Right atrium auricular region (tissue), 2 donors: ENCODE measurements at places on chromosomes 4 and X.
A peak's percentile ranks its signal among the peaks of the same experiment; 100 is the strongest.

GRCh38 chrX:29376584-29376983 is 789.3 kb downstream of the IL1RAPL1 start:
- DNase-seq: no peak

DNA sequence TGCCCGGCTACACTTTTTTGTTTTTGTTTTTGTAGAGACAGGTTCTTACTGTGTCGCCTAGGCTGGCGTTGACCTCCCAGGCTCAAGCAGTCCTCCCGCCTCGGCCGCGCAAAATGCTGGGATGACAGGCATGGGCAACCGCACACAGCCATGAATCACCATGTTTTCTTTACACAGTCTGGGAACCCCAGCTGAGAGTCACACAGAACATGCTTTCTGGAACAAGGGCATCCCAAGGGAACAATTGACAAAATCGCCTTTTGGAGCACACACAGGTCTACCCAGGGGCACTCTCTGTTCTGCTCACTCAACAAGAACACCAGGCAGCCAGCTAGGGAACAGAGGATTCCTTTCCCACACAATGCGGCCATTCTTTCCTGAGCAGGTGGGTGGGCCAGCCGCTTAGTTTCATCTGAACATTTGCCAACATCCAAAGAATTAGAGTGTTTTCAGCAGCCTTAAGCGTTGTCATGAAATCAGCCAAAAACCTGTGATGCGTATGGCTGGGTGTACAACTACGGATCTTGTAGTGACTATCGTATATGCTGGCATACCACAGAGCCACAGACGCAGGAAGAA is 15.7 kb downstream of the PRKX start:
- DNase-seq: peak; percentile 65

GRCh38 chr4:88219099-88219498 is 60.7 kb upstream of the ABCG2 start:
- DNase-seq: no peak

GRCh38 chr4:126475730-126476129 is 1157.0 kb upstream of the INTU start:
- no peak for DNase-seq

DNA sequence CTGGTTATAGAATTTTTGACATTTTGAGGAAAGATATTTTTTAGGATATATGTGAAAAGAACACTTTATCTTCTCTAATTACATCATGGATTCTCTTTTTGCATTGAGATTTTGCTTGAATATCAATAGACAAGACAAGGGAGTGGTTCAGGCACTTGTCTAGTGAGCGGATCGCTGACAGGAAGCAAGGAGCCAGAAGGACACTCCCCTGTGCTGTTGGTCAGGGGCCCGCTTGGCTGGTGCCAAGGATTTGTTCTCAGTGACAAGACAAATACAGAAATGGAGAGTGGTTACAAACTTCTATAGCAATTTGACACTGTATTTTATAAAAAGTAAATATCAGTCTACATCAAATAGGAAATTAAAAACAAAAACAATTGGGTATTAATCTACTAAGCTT is 60.0 kb downstream of the SLC9B1 start:
- DNase-seq: no peak

DNA sequence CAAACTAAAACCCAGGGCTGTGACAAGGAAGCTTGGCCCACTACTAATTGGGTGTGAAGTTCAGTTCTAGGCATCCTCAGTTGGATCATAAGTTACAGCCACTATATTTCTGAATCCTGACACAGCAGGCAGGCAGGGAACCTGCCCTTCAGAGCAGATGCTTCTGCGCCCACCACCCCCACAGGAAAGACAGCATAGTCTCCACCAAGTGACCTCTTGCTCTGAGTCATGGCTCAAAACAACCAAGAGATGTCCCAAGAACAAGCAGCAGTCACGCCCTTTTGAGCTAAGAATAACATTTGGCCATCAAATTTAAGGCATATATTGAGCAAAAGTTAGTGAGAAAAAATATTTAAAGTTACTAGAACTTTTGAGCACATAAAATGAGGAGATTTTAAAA is 170.7 kb upstream of the SMARCAD1 start:
- DNase-seq: no peak

- DNase-seq: no peak
Observed at GRCh38 chrX:153885968-153886903, at the start of gene L1CAM. TSS of gene L1CAM (minus strand) at chrX:153886173. CDS start at chrX:153875836, 10,337 bp downstream.

- no peak for DNase-seq
Observed at GRCh38 chr4:44720371-44720770, 6.0 kb downstream of the GNPDA2 start.

- peak; percentile 61 for DNase-seq
Observed at GRCh38 chr4:148443512-148444295, 1.5 kb upstream of the NR3C2 start.

DNA sequence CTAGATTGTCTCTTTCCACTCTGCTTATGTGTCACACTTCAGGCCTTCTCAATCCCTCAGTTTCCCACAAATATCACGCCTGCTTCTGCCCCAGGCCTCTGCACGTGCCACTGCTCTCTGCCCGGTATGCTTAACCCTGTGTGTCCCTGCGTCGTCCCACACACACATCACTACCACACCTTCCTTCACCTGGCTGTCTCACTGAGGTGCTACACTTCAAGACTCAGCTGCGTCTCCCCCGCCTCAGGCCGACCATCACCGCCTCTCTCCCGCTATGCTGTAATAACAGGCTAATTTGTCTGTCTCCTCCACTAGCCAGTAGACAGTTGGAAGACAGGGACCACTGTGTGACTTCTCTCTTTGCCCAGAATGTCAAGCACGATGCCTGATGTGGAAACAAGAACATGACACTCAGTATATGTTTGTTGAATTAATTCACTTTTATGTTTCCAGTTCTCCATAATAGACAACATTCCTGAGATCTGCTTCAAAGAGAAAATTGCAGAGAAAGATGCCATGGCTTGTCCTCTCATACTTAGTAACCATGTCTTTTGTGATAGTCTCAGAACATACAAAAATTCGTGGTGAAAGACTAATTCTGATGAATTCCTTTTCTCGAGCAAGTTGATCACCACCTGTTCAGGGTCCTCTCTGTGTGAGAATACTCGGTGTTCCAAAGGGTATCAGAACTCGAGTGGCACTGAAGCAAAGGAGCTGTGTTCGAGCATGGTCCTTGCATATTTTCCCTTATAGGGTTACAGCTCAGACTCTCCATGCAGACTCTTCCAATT is 54.2 kb downstream of the AFAP1 start:
- DNase-seq: no peak

GRCh38 chr4:145930592-145930991 is 8.0 kb downstream of the ZNF827 start:
- DNase-seq: no peak

- no peak for DNase-seq
Observed at GRCh38 chrX:106901341-106901740, 1.8 kb downstream of the RIPPLY1 start.

DNA sequence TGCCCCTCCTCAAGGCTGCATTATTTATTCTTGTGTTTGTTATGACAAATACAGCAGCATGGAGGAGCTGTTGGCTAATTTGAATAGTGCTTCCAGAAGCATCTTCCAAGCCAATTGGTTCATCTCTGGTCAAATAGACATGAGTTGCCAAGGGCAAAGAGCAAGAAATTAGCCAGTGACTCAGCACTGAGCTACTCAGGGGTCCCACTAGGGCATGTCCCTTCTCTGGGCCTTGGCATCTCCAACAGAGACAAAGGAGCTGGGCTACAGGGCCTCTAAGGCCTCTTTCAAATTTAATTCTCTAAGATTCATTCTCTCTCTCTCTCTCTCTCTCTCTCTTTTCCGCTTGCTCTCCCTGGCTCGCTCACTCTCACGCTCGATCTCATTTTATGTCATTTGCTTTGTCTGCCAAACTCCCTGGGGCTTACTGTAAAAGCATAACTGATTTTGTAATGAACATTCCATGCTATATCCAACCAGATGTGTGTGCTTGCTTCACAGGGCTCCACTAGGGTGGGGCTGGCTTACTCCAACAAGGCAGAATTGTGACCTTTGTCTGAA is 86.7 kb upstream of the MAGEA4 start:
- peak; percentile 58 for DNase-seq

- no peak for DNase-seq
Observed at GRCh38 chr4:26622913-26623312, 39.0 kb downstream of the TBC1D19 start.

GRCh38 chrX:26511589-26512363 is 295.8 kb downstream of the MAGEB5 start:
- DNase-seq: no peak

DNA sequence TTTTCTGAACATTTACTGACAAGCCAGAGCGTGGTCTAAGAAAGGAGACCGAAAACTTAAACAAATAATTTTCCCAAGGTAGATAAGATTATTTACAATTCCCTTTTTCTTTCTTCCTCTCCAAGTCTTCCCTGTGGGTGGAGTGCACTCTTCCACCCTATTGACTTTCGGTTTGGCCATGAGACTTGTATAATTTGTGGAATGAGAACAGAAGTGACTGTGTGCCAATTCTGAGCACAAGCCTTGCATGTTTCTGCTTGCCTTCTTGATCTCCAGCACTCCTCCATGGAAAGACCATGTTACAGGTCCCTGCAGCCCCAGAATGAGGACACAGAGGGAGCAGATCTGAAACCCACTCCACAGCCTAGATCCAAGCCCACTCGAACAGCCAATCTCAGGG is 150.0 kb upstream of the HPGD start:
- no peak for DNase-seq

DNA sequence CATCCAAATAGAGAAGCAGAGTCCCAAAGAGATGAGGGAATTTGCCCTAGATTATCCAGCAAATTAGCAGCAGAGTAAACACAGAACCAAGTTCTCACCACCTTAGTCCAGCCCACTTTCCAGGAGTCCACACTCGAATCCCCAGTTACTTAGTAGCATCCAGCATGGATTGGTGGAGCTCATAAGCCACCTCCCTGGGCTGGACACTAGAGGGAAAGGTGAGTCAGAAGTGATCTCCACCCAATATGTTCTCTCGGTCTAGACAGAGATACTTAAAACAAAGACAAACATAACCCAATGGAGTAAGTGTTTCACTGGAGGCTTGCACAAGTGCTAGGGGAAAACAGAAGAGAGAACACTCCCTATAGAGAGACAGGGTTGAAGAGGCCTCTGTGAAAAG is 105.1 kb upstream of the CPEB2 start:
- no peak for DNase-seq

DNA sequence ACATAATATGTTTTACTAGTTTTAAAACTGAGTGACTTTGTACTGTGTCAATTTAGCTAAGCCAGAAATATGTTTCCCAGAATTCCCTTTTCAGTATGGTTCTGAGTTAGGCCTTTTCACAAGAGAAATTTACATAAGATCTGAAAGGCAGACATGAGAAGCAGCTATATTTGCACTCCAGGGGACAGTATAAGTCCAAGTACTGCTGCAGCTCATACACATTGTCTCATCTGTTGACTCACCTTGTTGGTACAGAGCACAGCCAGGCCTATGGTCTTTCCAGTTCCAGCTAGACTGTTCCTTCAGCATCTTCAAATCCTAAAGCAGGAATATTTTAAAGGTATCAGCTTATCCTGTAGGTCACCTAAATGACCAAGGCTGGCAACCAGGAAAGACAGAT is 53.5 kb downstream of the BMP3 start:
- DNase-seq: no peak

- no peak for DNase-seq
Observed at GRCh38 chrX:45191820-45192409, 8.8 kb downstream of the DIPK2B start.

- DNase-seq: no peak
Observed at GRCh38 chr4:139333046-139333445, 30.8 kb upstream of the NDUFC1 start.

DNA sequence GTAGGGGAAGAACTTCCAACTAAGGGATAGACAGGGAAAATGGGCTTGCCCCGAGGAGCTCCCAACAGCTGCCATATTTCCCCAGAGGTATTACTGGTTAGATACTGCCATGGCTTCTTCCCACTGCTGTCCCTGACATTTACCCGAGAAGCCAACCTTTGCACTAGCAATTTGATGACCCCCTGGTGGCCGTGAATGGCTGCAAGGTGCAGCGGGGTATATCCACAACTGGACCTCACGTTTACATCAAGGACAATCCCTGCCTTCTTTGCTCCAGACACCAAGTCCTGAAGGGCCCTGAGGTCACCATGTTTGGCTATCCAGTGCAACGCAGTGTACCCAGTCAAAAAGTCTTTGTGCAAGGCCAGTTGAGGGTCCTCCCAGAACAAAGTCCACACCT is 2.3 kb downstream of the SOWAHB start:
- DNase-seq: no peak

DNA sequence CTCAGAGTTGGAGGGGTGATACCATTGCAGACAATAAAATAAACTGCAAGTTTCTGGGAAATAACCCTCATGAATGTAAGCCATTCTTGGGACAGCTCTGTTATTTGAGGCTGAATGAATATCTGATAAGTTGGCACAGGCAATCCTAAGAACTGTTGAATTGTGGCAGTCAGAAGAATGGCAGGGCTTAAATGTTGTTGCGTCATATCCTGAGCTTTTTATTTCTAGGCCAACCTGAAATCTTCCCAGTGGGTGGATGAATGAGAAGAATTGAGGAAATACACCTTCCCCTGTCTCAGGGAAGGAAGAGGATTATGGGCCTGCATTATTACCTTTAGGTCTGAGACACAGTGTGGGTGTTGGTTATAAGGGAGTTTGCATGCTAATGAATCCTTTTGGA is 64.4 kb upstream of the C4orf54 start:
- no peak for DNase-seq

- no peak for DNase-seq
Observed at GRCh38 chr4:135325264-135325663, 1123.7 kb upstream of the PABPC4L start.

GRCh38 chr4:185108669-185109068 is 34.4 kb upstream of the SLC25A4 start:
- DNase-seq: no peak

DNA sequence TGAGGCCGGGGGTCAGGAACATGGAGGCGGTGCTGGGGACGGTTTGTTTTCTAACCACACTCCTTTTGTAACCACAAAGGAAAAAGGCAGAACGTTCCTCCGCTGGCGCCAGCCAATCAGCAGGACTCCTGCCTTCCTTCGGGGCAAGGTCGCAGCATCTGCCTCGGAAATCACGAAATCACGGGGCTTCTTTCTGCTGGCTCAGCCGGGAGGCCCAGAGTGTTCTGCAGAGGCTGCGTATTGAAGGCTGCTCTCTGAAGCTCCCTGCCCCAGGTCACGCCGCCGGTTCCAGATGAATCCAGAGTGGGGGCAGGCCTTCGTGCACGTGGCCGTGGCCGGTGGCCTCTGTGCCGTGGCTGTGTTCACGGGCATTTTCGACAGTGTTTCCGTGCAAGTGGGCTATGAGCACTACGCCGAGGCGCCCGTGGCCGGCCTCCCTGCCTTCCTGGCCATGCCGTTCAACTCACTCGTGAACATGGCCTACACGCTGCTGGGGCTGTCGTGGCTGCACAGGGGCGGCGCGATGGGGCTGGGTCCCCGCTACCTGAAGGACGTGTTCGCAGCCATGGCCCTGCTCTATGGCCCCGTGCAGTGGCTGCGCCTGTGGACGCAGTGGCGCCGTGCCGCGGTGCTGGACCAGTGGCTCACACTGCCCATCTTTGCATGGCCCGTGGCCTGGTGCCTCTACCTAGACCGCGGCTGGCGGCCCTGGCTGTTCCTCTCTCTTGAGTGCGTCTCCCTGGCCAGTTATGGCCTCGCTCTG is 9.4 kb downstream of the TMEM187 start:
- DNase-seq: no peak

GRCh38 chr4:115515366-115515765 is 401.9 kb upstream of the NDST4 start:
- DNase-seq: no peak
